ENCODE measurements at places on chromosomes 7 and 10.

DNA sequence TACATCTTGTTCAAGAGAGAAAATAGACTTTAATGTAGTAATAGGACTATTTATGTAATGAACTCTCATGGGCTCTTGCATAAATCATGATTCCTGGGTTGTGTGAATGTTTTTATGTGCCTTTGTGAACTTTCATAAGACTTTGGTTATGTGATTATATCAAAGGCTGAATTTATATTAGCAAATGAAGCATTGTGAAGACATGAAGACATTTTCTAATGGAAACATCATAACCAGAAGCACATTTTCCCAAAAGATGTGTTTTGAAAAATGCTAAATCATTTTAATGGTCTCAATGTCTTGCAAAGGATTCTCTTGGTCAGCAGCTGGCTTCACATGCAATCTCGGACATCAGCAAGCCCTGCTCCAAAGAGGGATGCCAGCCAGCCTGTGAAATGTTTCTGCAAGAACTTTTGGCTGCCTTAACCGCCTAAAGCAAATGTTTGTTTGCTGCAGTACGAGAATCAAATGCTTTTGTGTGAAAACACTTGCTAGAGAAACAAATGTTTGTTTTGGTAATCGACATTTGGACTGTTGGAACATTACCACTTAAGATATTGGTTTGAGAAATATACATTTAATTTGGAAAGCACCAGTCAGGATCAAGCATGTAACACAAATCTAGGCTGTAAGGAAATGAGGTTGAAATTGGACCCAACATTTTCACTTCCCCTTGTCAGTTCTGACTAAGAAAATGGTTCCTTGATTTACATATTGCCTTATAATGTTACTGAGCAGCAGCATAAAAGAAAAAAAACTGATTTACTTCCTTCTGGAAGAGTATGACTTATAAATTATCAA is 102.1 kb downstream of the RTKN2 start:
- DNase-seq: no peak

GRCh38 chr10:44099511-44099910 is 285.4 kb downstream of the CXCL12 start:
- no peak for DNase-seq

DNA sequence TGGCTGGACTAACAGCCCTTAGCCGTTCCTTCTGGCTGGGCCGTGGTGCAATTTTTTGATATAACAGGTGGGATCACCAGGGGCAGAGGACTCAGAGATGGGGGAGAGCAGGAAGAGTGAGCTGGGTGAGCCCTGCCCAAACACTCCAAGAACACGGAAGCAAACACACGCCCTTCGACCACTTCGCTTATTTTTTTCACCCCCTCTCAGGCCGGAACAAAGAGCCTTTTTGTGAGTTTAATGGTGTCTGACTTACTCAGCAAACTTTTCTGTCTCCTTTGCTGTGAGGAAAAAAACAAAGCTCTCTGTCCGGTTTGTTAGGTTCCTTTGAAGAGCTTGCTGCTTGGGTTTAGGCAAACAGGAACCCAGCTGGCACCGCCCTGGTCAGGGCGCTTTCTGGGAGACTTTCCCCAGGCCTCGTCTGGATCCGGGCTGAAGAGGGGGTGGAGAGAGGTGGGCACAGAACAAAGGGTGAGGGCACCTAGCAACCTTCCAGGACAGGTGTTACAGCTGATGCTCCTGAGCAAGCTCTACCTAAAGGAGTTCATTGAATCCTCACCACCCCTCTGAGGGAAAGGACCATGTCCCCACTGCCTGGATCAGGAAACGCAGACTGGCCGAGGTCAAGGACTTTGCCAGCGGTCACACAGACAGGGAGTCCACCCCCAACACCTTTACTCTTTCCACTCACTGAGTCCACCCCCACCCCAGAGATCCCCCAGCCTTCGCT is 23.3 kb downstream of the CALML3 start:
- no peak for DNase-seq

GRCh38 chr7:1463676-1464223 is 4.5 kb upstream of the MICALL2 start:
- DNase-seq: no peak

DNA sequence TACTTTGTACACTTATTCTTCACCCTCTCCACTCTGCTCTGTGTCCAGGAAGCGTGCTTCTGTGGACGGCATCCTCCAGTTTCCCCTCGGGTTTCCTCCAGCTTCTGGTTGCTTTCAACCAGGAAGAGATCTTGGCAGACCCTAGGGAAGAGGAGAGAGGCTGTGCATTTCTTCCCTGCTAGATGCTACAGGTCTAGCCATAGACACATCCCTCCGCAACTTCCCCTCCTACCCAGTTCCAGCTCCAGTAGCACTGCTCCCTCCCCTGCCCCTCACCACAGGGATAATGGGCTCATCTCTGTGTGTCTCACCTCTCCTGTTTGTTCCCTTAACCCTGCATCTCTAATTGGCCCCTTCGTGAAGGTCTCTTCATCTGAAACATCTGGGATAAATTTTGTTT is 16.3 kb downstream of the TLL2 start:
- no peak for DNase-seq

- DNase-seq: no peak
Measured at GRCh38 chr7:104048055-104048454, 58.6 kb upstream of the RELN start.

GRCh38 chr7:132527467-132528410 is 48.5 kb downstream of the PLXNA4 start:
- DNase-seq: no peak

Measured in HEK293T (cell line).